ENCODE measurements at places on chromosomes 2 and 18.

DNA sequence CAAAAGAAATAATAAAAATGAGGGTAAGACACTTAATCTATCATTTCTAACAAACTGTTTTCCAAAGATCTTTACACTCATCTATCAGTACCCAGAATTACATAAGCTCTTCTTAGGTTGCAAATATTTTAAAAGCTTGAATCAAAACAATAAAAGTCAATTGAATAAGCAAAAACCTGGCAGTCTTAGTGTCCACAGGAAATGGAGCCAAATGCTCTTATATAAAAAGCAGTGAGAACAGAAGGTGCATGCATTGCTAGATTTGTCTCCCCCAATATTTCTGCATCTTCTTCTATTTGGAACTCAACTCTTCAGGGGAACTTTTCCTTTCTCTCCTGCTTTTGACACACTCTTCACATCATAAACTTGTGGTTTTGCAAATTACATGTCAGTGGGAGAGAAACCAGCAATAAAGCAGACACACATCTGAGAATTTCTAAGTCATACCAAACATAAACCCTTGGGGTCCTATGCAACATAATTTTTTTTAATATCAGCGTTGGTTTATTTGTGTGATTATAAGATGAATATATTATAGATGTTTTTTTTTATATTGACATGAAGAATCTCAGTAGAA lies 343.9 kb upstream of the ACVR2A start:
- DNase-seq = no peak

DNA sequence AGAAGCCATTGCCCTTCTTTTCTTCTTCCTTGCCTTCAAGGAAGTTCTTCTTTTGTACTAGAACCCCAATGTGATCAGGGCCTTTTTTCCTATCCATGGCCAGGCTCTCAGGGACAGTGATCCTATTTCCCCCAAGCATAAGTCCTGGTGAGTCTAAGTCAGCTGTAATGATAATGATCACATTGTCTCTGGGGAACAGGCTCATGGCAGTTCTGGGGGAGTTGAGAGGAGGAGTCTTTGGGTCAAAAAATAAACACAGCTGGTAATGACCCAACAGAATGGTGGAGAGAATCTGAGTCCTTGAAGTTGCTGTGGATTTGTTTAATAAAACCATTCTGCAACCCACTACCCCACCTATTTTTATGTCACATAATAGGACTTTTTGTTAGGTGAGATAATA lies 96.6 kb downstream of the SOCS6 start:
- no peak for DNase-seq

DNA sequence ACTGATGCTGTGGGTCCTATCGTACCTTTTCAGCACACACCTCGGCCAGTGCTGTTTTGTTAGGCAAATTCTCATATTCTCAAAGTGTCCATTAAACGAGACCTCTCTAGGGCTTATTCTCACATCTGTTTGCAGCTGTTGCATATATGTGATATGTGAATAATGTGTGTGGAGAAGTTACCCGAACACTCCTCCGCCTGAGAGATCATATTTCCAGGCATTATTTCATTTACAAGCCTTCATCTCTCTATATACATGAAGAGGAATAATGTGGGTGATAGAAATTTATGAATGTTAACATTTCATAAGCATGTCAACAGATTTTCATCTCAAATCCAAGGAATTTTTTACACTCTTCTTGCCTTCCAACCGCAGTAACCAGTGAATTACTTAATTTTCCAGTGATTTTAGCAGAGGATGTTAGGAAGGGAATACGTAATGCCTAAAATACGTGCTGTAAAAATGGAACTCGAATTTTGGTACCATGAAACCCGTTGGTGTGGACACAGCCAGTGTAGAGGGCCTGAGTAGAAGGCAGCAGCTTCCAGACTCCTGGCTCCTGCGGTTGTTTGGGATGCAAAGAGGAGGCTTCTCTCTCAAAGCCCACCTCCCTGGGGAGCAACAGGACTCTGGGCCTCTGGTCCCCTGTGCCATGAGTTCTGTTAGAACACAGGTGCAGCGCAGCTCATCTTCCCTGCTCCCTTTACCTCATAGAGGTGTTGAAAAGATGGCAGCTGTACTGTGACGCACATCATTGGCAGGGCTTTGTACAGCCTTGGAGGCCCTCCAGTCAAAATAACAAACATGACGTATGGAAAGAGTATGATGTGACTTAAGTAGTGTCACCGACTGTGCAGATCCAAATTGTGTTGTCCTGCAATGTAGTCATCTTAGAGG lies 280.1 kb downstream of the NEDD4L start:
- no peak for DNase-seq

GRCh38 chr2:234606896-234607295 lies 110.0 kb upstream of the ARL4C start:
- no peak for DNase-seq

DNA sequence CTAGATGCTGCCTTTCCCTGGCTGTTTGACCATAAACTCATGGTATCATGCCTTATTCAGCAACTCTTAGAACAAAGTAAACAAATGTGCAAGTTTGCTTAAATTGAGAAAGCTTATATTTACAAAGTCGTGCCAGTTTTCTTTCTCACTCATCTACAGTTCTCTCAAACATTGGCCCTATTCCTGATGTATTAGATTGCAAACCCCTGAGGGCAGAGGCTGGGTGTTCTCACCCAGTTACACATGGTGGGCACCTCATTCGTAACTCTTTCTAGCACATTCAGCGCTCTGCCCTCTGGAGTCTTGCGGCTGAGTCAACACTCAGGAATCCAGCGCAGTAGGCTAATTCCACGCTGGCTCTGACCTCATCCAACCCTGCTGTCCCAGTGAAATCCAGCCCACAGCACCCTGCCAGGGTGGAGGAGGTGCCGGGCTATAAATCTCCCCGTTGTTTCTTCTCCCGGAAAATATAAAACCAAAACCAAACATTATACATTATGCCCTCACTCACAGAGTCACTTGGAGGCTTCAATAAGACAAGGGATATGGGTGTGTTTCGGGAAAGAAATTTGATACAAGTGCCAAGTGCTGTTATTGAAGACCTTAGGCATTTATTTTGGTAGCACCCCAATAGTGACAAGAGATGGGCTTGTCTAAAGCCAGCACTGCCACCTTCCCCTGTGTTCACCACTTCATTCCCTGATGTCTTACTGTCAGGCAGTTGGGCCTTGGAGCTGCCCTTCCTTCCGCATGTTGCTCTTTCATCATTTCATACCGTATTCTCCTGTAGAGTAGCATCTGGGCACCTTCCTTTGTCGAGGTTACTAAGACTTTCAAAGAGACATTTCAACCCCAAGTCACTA lies 287.4 kb downstream of the PRKCE start:
- DNase-seq = peak; percentile 96

GRCh38 chr18:38453880-38454279 lies 888.3 kb upstream of the CELF4 start:
- no peak for DNase-seq

GRCh38 chr2:25039126-25039525 lies 2.8 kb upstream of the EFR3B start:
- no peak for DNase-seq

GRCh38 chr2:44741507-44741906 lies 200.0 kb upstream of the SIX3 start:
- peak; percentile 11 for DNase-seq

GRCh38 chr2:240928476-240929363 lies 22.6 kb downstream of the CROCC2 start:
- DNase-seq = no peak

GRCh38 chr2:142134911-142135310 lies 4.1 kb upstream of the LRP1B start:
- DNase-seq = no peak

DNA sequence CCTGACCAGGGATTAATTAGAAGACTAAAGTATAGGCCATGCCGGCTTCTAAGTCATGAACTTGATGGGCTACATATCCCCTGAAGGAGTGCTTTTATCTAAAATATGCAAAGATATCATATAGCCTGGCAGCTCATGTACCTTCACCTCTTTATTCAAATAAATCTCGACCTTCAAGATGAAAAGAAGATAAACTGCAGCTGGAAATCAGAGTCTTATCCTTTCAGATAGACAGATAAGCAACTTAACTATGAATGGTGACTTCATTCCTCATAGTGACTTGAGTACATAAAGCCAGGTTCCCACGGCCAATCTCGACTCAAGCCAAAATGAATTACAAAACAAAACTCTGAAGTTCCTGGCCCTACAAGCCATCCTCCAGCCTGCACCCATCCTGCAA lies 165.3 kb upstream of the KLHL29 start:
- DNase-seq = no peak

DNA sequence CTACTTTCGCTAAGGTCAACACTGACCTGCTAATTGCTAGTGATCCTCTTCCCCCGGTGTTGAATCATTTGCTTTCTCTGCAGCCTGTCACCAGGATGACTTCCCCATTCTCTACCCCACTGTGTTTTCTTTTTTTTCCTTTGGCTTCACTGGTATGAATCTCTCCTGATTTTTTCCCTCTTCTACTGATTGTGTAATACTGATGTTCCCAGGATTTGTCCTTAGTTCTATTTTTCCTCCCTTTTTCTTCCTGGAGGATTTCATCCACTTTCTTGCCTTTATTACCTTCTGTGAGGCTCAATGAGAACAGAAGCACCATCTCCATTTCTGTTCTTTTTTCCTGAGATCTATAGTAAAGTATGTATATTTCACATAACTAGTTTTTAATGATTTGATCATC lies 14.1 kb upstream of the MSH2 start:
- DNase-seq = no peak

DNA sequence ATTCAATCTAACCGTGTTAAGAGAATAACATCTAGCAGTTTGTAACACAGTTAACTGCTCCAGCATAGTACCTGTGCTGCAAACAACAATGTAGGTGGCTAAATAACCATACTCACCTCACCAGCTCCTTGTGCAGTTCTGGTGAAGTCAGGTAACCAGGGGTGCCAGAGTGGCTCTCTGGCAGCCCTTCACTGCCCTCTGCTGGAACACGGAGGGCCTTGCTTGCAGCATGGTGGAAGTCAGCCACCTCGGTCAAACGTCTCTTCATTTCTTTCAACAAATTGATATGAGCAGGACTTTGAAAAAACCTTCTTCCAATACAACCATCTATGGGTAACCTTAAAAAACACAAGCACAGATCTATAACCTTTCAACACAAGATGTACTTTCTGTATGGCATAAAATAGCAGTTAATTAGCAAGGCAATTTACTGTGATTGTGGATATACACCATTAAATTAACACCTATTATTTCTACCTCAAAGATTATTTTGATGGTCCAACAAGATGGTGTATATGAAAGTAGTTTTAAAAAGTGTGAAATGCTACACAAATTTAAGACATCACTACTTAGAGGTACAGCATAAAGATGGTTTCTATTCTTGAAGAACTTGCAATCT lies 56.6 kb downstream of the EPG5 start:
- peak; percentile 56 for DNase-seq

DNA sequence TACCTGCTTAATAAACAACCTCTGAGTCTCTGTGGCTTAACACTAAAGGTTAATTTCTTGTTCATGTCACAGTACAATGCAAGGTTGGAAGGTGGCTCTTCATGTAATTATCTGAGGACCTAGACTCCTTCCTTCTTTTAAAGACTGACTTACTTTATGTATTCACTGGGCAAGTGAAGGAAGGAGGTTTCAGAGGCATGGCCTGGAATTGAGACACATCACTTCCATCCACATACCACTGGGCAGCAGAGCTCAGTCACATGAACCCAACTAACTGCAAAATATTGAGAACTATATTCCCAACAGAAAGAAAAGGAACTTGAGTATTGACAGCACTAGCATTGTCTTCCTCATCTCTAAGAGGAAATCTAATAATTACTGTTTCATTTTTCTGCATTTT lies 57.5 kb upstream of the FN1 start:
- peak; percentile 21 for DNase-seq

DNA sequence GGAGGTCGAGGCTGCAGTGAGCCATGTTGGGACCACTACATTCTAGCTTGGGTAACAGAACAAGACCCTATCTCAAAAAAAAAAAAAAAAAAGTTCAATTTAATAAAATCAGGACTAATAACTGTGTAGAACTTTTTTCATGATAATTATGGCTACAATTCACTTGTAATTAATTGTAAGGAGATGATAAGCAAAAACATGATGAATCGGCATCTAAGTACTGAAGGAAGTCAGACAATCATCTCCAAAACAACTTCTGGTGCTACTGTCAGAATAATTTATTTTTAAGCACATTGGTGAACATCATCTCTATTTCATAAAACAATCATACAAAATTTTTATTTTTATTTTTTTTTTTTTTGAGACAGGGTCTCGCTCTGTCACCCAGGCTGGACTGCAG lies 9.7 kb upstream of the MTHFD2 start:
- no peak for DNase-seq

DNA sequence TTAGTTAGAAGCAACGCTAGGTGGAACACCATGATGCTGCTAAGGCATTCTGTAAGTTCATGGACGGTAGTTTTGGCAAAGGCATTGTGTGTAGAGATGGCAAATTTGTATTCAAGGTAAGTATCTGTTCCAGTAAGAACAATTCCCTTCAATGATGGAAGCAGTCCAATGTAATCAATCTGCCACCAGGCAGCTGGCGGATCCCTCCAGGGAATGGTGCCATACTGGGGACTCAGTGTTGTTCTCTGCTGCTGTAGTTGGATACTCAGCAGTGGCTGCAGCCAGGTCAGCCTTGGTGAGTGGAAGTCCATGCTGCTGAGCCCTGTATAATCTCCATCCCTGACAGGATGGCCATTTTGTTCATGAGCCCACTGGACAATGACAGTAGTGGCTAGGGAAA lies 62.8 kb downstream of the ARL6IP6 start:
- no peak for DNase-seq

DNA sequence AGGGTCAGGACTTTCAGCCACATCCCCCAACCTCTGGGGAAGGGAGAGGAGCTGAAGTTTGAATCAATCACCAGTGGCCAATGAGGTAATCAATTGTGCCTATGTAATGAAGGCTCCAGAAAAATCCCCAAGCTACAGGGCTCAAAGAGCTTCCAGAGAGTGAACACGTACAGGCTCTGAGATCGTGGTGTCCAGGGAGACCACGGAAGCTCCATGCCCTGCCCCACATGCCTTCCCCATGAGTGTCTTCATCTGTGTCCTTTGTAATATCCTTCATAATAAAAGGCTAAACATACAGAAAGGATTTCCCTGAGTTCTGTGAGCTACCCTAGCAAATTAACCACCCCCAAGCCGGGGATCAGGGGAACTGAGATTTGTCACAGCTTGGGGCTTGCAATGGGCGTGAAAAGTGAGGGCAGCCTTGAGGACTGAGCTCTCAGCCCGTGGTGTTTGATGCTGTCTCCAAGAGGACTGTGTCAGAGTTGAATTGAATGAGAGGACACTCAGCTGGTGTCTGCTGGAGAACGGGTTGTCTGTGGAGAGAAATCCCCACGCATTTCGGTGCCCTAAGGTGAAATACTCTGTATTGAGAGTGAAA lies 25.5 kb upstream of the TUBB6 start:
- peak; percentile 94 for DNase-seq

GRCh38 chr18:45801416-45802004 lies 24.0 kb upstream of the SIGLEC15 start:
- no peak for DNase-seq

Data from iris pigment epithelial cell (primary cell).